ENCODE measurements at places on chromosomes 16 and 17.

DNA sequence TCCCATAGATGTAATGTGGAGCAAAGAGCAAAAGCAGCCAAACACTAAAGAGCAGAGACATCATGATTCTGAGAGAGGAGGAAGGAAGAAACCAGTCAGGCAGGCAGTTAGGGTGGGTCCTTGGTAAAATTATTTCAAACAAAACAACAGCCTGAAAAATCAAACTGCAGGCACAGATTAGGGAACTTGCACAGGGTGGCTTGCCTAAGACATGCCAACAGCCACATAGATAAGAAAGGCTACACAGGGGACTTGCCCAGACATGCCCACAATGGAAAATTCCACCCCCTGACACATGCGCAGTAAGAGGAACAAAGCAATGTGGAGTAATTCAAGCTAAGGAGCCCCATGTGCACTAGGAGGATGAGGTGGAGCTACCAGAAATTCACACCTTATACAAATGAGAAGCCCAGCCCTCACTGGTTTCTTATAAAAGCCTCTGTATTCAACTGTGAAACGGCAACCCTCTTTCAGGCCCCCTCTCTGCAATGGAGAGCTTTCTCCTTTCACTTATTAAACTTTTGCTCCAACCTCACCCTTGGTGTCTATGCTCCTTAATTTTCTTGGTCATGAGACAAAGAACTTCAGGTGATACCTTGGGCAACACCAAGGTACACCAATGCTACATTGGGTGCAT, 7.3 kb upstream of the GAS7 start:
- DNase-seq = no peak

- no peak for DNase-seq
Observed at GRCh38 chr17:27895123-27895895, 2.1 kb upstream of the LYRM9 start.

- DNase-seq = no peak
Observed at GRCh38 chr17:21214777-21215541, 998 bp upstream of the TMEM11 start.

DNA sequence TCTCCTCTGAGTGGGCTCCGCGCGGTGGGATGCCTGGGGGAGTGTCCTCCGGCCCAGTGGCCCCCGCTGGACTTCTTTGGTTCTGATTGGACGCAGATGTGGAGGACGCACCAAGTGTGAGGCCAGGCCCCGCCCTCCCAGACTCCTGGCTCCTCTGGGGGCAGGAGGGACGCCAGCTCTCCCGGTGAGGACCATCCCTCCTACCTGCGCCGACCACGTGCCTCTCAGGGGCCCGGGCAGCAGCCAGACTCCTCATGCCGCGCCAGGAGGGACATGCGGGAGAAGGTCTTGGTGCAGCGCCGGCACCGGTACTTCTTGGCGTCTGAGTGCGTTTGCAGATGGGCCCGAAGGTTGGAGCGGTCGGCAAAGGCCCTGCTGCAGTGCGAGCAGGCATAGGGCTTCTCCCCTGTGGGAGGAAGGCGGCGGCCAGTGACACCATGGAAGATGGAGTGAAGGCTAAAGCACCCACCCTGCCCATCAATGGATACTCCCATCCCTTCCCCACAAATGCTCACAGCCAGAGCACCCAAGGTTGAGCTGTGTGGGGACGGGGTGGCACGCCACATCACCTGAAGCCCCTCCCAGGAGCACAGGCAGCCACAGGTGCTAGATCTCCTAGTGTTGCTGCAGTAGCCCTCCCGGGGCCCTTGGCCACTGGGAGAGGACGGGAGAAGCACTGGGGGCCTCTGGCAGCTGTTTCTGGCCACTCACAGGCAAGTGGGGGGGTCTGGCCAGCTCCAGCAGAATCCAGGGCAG, 7.9 kb downstream of the SNAI3 start:
- DNase-seq = no peak

DNA sequence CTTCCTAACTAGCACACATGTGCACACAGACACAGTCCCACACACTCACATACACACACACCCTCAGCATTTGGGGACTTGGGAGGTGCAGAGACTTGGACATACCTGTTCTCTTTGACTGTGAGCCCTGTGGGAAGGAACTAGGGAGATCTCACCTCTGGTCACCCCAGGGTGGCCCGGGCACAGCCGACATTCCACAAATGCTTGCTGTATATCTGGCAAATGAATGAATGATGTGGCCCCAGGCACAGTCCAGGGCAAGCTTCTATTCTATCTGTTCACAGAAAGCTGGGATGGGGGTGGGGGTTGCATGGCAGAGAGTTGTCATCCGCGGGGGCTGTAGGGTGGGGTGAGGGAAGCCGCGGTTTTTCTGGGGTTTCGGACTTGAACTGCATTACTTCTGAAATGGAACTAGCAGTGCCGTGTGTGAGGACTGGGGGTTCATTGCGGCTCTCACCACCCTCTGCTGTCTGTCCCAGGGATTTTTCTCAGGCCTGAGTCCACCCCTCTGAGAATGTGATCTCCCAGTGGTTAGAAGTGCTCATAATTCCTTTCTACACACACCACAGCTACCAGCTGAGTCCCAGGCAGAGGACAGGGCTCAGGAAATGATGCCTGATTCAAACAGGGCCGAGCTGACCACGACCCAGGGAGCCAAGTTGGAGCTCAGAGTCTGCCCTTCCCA, 3.3 kb upstream of the RIPOR1 start:
- DNase-seq = no peak
